Stimulated activated CD8-positive, alpha-beta memory T cell treated with anti-CD3 and anti-CD28 coated beads, Interleukin-2, amount 100 ng/mL, for 48 hours (primary cell): ENCODE measurements at places on chromosomes 13 and 19.

- DNase-seq, result no peak
Observed at GRCh38 chr19:54160854-54161253, 1.3 kb upstream of the LENG1 start.

- no peak for DNase-seq
Observed at GRCh38 chr19:46193678-46194077, 35.9 kb upstream of the IGFL1 start.

DNA sequence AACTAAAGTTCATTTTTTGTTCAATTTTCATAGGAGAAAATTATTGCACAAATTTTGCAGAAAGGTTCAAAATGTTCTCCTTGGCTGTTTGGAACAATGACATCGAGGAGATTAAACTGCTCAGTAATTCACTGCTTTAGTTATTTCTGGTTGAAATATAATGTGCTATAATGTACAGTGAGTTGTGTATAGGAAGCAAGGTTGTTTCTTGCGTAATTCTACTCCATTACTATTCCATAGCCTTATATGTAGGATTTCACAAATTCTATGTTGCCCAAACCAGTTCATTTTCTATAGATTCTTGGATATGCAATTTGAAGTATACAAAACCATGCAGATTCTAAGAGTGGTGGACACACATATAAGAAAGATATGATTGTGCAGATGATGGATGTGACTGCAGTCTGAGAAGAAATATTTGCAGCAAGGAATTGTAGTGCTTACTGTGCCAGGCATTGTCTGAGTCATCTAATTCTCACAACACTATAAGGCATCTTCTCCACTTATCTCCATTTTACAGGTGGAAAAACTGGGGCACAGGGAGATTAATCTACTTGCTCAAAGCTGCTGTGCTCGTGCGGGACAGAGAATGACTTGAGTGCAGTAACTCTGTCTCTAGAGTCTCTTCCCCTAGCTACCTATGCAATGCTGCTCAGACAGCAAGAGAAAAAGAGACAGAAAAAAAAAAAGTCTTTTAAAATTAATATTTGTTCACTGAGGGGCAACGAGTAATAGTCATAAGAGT is 515.5 kb downstream of the MYO16 start:
- DNase-seq, result no peak

DNA sequence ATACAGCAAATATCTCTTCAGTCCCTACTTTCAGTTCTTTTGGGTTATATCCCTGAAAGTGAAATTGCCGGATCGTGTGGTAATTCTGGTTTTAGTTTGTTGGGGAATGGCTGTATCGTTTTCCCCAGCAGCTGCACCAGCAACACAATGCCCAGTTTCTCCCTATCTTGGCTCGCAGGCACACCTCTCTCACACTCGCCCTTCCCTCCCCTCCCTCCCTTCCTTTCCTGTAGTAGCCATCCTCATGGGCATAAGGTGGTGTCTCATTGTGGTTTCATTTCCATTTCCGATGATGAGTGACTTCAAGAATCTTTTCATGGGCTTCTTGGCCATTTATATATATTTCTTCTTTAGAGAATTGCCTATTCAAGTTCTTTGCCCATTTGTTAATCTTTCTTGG is 8.6 kb upstream of the GPR18 start:
- no peak for DNase-seq

DNA sequence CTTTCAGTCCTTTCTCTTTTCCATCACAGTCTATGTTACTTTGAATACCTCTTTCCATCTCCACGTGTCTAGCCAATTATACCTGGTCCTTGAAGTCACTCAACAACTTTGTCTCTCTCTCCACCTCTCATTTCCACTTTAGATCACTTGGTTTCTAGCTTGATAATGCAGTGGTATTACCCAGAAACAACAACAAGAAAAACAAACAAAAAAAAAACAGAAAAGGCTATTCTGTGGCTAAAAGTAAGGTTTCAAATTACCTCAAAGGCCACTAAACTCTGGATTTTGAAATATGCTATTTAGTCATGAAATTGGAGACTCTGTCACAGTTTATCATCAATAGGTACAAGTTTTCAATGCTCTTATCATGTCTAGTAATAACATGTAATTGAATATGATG is 184.8 kb downstream of the PCDH9 start:
- no peak for DNase-seq

DNA sequence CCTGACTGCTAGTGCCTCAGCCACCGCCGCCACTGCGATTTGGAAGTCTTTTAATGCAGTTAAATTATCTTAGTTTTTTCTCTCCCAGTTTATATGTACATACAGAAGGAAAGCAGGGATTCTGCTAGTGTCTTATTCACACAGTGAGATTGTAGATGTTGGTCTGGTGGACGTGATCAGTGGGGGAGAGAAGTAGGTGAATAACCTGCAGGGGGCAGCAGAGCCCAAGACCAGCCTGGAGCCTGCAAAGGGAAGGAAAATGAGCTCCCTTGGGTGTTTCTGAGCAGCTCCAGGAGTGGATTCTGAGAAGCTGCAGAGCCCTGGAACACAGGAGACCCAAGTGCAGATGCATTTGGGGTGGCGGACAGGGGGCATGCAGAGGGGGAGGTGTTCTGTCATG is 26.3 kb downstream of the ZNF844 start:
- peak; percentile 71 for DNase-seq

- DNase-seq, result no peak
Observed at GRCh38 chr13:42885325-42885724, 103.9 kb downstream of the FAM216B start.

GRCh38 chr19:20078581-20079031 is 806 bp downstream of the ZNF90 start:
- DNase-seq, result peak; percentile 0

- no peak for DNase-seq
Observed at GRCh38 chr13:22505489-22505888, 675.3 kb upstream of the SGCG start.

GRCh38 chr19:21256722-21257121 is 72.5 kb downstream of the ZNF708 start:
- no peak for DNase-seq

DNA sequence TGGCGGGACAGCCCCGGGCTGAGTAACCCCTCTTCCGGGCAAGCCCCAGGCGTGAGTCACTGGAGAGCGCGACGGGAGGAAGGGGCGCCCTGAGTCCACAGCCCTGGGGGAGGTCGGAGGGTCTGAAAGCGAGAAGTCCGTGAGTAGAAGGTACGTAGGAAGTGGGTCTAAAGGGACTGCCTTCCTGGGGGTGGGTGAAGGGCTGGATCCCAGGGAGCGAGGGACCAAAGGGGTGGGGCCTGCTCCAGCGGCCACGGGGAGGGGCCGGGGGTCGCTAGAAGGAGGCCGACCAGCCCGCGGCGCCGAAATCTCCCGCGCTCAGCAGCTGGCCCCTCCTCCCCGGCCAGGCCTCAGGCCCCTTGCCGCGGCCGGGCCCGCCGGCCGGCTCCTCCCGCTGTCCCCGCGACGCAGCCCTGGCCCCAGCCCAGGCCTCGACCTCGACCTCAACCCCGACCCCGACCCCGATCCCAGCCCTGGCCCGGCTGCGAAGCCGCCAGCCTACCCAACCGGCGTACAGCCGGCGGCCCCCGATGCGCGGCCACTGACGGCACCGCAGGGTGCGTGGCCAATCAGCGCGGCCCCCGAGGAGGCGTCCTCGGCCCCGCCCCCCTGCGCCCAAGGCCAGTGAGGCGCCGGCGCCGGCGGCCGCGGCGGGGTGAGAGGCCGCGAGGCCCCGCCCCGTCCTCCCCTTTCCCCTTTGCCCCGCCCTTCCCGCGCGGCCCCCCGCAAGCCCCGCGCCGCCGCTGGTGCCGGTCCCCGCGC is 22.6 kb downstream of the IPO5 start:
- peak; percentile 90 for DNase-seq

DNA sequence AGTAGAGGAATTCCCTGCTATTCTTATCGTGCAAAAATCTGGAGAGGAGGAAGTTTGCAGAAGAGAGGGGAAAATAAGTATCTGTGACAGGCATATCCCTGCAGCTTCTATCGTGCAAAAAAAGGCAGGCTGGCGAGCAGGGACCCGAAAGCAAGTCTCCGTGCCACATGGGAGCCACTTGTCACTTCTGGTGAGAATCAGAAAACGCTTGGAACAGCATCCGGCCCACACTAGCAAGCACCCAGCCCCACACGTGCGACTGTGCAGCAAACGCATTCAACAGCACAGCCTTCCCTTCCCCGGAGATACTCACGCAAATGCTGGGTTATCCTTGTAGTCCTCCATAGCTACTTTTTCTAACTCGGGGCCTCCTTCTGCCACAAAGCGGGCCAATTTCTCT is 16.9 kb downstream of the SUGP1 start:
- no peak for DNase-seq

GRCh38 chr13:100596516-100596915 is 7.9 kb upstream of the GGACT start:
- DNase-seq, result no peak

GRCh38 chr13:50130123-50130946 is 115.1 kb downstream of the KCNRG start:
- DNase-seq, result no peak

DNA sequence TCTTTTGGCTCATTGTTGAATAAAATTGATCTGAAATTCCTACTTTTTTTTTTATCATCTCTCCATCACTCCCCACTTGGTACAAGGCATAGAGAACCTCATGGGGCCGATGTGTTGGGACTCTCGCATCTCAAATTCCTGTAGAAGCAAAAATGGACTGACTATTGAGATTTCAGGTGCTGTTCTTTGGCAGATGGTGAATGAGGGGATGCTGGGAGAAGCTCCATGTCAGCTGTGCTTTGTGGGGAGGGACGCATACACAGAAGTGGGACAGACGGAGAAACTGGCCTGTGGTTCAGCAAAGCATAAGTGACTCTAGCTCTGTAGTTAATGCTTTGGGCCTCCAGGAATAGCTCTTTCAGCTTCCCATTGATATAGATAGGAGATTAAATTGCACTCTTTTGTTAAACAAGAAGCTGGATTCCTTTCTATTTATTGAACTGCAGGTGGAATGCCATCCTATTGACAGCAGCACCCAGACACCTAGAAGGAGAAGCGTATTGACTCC is 194.5 kb upstream of the RNF113B start:
- DNase-seq, result no peak

DNA sequence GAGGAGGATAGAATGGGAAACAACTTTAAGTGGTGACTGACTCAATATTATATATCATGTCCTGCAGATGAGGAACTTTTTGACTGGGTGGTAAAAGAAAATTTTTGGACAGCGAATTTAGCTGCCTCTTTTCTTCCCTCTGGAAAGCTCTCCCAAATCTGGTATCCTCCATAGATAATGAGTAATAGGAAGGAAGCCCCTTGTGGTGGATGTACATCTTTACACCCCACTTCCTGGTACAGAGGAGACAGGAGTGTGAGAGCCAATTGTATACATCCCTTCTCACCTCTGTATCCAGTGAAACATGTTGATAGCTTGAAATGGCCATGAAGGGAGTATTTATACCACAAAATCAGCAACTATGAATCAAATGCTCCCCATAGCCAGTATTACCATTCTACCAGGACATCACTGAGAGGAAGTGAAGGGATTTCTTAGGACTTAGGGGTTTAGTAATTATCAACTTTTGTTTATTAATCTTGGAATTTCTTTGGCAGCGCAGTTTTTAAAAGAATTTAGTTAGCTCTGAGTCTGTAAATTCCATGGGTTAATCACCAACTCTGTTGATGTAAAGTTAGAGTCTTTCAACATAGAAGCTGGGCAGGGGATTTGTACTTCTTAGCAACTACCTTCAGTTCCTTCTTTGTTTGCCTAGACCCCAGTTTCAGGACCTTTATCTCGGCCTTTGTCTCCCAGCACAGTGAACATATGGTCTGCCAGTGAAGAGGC is 17.0 kb upstream of the TDRD3 start:
- DNase-seq, result no peak

DNA sequence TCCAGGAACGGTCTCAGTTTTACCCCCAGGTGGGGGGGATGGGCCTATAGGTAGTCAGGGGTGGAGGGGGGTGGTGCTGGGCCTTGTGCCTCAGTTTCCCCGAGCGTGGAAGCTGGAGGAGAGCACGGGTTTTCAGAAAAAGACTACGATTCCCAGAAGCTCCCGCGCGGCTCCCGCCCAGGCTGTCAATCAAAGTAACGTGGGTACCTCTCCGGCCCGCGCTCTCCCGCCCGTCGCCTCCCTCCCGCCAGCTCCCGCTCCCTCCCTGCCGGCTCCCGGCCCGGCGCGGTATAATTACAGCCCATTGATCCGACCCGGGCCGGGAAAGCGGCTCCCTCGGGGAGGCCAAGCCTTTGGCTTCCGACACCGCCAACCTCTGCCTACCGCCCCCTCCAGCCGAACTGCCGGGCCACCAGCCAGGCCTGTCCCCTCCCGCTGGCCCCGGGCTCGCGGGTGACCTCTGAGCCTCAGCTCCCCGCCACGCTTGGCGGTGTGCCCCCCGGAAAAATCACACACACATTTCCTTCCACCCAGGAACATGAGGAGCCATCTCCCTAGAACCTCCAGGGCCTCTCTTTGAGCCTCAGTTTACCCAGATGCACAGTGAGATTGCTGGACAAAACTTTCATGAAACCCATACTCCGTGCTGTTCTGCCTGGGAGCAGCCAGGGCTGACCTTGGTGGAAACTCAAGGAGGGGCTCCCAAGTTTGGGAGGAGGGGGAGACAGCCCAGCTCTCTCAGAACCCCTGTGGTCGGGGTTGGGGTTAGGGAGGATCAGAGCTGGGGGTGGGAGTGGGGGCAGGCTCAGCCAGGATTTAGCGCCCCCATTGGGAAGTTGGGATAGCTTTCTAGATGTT is 7.3 kb upstream of the TLE2 start:
- DNase-seq, result peak; percentile 72

DNA sequence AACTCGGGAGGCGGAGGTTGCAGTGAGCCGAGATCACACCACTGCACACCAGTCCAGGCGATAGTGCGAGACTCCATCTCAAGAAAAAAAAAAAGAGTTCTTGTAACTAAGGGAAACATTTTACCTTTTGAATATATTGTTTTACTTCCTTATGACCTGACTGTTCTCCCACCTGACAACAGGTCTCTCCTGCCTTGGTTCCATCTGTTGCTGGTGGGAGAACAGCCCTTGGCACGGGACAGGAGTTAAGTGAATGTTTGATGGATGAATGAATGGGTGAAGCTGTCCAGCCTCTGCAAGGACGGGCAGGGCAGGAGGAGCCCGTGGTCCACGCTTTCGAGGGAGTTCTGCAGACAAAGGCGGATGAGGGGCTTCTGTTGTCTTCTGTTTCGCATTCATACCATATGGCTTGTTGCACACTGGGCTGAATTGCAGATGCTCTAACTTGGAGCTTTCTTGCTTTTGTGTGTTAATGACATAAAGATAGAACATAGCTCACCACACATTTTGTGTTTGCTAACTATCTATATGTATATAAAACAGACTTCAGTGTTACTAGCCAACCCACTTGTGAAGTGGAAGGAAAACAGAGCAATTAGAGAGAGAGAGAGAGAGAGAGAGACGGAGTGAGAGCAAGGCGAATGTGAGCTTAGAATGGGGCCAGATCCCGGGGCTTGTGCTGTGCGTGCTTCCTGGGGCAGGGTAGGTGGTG is 16.2 kb upstream of the CCNE1 start:
- DNase-seq, result no peak

GRCh38 chr13:57624565-57625435 is 6.7 kb upstream of the PCDH17 start:
- DNase-seq, result no peak
